ENCODE measurements at places on chromosomes 3 and 15.

GRCh38 chr3:44028-44676 is 152.4 kb upstream of the CHL1 start:
- no peak for DNase-seq

GRCh38 chr3:124261306-124261705 is 269.4 kb upstream of the ROPN1 start:
- no peak for DNase-seq

DNA sequence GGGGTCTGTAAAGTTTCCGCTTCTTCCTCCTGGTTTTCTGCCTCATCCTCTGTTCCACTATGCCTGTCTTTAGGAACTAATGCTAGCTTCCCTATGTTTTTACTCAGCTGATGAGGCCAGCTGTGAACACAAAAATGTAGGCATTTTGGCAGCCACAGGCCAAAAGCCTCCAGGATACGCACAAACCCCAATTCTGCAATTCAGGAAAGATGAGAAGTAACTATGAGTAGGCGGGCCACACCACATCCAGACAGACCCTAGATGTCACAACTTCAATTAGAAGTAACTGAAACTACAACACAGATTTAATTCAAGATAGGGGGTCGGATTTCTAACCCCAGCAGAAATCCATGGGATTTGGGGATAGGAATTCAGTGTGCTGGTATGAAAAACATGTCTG is 11.9 kb downstream of the CA12 start:
- no peak for DNase-seq

- no peak for DNase-seq
Observed at GRCh38 chr15:63172851-63173451, 15.7 kb upstream of the RPS27L start.

GRCh38 chr3:181718987-181719911 is 7.5 kb downstream of the SOX2 start:
- no peak for DNase-seq

GRCh38 chr15:90860450-90860849 is 7.9 kb upstream of the FURIN start:
- DNase-seq: no peak

DNA sequence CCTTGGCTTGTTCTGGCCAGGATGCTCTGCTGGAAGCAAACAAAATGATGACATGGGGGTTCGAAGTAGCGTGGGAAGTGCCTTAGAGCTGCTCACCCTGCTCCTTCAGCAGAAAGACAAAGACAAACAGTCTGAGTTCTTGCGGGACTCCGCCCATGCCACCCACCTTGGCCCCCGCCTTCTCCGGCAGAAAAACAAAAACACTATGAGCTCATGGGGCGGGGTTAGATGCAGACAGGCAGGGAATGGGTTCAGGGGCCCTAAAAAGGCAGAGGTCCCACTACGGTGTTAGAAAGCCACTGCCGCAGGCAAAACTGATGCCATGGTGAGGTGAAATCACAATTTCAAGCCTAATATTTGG is 9.7 kb upstream of the NCKIPSD start:
- DNase-seq: no peak

GRCh38 chr15:81111510-81112470 is 22.3 kb upstream of the CFAP161 start:
- DNase-seq: no peak

DNA sequence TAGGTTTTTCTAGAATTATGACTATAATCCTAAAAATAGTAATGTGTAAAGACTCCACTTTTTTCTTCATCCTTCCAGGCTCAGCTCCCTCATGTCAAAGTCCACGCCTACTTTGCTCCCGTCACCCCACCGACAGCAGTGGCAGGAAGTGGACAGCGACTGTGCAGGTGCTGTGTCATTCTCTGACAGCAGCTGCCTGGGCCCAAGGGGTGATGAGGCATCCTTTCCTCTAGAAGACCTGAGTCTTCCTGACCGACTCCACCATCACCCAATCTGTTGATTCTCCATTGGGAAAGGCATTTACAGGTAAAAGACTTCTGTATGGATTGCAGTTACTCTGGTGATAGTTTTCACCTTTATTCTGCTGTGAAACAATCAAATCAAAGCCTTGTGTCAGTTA is 54.8 kb downstream of the UBP1 start:
- no peak for DNase-seq

DNA sequence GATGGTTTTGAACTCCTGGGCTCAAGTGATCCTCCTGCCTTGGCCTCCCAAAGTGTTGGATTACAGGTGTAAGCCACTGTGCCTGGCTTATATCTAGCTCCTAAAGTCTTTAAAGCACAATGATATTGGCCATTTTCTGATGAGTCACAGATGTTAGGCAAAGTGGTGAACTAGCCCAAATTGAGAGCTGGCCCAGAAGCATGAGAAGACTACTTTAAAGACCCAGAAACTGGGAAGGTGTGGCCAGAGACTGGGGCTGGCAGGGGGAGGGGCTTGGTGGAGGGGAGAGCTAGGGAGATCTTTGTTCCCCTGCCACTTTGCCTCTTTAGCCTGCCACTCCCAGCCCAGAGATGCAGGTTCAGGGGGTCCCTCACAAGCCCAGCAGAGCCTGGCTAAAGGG is 21.6 kb downstream of the CHRNA3 start:
- no peak for DNase-seq

DNA sequence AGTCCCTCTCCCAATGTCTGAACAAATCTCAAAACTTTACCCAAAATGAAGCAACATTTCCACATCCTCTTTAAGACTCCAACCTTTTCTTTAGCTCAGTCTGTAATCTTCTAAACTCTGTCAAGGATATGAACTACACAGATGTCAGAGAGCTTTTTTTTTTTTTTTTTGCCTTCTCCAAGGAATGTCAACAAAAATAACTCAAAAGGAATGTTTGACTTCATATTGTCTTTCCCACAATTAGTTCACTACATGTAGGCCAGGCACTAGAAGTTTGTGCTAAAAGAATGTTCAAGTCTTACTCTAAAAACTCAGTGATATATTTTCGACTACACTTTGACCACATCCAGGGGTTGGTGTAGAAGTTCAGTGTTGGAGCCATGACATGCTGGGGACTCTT is 37.1 kb downstream of the ADAMTS9 start:
- DNase-seq: no peak
